ENCODE measurements at places on chromosomes 1 and 21. TPM values are rescaled to one million over a fixed set of nuclear protein-coding genes. Genes with fewer than 3 reads are reported as not detected.
A peak's percentile ranks its signal among the peaks of the same experiment; 100 is the strongest.

DNA sequence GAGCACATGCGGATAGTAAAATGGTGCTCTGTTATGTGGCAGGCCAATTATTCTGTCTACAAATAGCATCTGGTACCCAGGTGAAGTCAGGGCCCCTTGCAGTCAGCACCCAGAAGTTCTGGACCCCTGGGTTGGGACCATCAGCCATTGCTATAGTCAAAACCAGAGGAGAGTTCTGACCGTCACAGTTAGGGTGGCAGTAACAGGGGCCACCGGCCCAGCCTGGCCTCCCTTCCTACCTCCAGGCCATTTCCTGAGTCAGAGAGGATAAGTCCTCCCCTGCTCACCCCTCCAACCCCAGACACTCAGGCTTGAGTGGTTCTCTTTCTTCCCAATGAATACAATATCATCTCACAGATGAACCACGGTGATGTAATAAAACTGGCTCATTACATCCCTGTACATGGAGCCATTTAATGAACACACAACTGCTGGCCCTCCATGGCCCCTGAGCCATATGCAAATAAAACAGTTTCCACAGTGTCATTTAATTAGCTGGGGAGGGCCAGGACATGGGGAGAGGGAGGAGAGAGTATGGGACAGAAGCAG, 673.6 kb downstream of the MATN1 start:
- DNase-seq = no peak

GRCh38 chr1:170596701-170597100, 64.7 kb downstream of the GORAB start:
- no peak overlapping the region for H3K27ac ChIP-seq
- no peaks in the 10 kb centered on the region for H3K4me1 ChIP-seq
- no peaks in the 10 kb centered on the region for H3K27me3 ChIP-seq
- H3K4me3 ChIP-seq = no peak overlapping the region
- DNase-seq = no peak

DNA sequence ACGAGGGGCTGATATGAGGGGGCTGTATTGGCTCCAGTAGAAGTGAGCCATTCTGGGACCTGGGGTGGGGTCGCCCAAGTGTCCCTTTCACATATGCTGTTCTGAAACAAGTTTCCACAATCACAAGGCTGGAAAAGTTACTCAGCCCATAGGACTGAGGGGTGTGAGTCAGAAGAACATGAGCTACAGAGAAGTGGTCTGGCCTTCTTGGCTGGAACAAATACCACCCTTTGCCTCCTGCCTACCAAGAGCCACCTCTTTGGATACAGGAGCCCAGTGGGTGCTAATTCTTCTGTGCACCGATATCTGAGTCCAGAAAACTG, 42.4 kb downstream of the MEF2D start:
- H3K27me3 ChIP-seq = no peaks in the 10 kb centered on the region
- no peak for DNase-seq
- peak overlapping the region; percentile 98 for H3K27ac ChIP-seq
- H3K4me3 ChIP-seq = no peak overlapping the region
- no peaks in the 10 kb centered on the region for H3K36me3 ChIP-seq

GRCh38 chr1:4172644-4173599, 272.9 kb upstream of the C1orf174 start:
- H3K4me1 ChIP-seq = no peaks in the 10 kb centered on the region
- no peaks in the 10 kb centered on the region for H3K27me3 ChIP-seq
- H3K4me3 ChIP-seq = no peak overlapping the region
- H3K27ac ChIP-seq = no peak overlapping the region
- H3K36me3 ChIP-seq = no peaks in the 10 kb centered on the region

HSPA6 gene
- 2.2 TPM for total RNA-seq

DISP3 gene
- total RNA-seq = not detected

OR2G6 gene
- total RNA-seq = not detected

PRAMEF27 gene
- not detected for total RNA-seq

PPIAL4G gene
- not detected for total RNA-seq

ACTA1 gene
- 1.1 TPM for total RNA-seq

- H3K27me3 ChIP-seq = no peaks in the 10 kb centered on the region
- H3K27ac ChIP-seq = peak overlapping the region; percentile 66
- no peaks in the 10 kb centered on the region for H3K4me1 ChIP-seq
- no peaks in the 10 kb centered on the region for H3K36me3 ChIP-seq
These were observed 109.5 kb upstream of the KIF26B start for GRCh38 chr1:245045087-245045881.

MROH9 gene
- not detected for total RNA-seq

All from right lobe of liver (tissue), 6 donors.